Spleen (tissue), 13 donors: ENCODE measurements at places on chromosomes 6 and 20. TPM values are rescaled to one million over a fixed set of nuclear protein-coding genes. Genes with fewer than 3 reads are reported as not detected.

GRCh38 chr6:166262743-166263515 lies 45.3 kb downstream of the PRR18 start:
- no peak for DNase-seq

DNA sequence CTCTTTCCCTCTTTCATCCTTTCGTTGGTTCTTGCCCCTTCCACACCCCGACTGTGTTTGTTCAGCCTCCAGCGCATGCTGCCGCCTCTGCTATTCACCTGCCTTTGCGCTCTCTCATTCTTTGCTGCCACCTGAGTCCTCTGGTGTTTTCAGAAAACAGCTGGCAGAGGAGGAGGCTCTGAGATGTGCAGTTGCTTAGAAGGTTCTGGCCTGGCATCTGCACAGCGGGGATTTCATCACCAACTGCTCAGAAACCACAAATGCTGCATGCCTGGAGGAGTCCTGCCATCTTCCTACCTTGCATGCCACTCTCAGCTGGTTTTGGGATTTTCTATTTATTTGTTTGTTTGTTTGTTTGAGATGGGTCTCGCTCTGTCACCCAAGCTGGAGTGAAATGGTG lies 39.2 kb upstream of the CLDN20 start:
- DNase-seq, result no peak

GRCh38 chr6:125922322-125922860 lies 34.2 kb upstream of the HINT3 start:
- no peak for DNase-seq

DNA sequence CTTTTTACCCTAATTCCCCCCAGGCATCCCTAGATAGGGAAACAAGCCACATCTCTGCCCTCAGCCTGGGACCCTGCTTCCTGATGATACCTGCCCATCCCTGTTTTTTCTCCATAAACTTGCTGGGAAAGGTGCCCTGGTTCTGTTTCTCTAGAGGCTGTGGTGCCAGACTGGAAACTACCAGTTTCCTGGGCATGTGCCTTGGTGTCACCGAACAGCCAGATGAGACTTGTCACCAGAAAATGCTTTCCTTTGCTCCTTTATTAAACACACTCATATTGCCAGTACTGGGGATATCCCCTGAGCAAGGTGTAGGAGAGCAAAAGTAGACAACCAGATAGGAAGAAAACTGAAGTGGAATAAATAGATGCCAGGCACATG lies 16.8 kb downstream of the SRSF3 start:
- DNase-seq, result peak; percentile 20

DNA sequence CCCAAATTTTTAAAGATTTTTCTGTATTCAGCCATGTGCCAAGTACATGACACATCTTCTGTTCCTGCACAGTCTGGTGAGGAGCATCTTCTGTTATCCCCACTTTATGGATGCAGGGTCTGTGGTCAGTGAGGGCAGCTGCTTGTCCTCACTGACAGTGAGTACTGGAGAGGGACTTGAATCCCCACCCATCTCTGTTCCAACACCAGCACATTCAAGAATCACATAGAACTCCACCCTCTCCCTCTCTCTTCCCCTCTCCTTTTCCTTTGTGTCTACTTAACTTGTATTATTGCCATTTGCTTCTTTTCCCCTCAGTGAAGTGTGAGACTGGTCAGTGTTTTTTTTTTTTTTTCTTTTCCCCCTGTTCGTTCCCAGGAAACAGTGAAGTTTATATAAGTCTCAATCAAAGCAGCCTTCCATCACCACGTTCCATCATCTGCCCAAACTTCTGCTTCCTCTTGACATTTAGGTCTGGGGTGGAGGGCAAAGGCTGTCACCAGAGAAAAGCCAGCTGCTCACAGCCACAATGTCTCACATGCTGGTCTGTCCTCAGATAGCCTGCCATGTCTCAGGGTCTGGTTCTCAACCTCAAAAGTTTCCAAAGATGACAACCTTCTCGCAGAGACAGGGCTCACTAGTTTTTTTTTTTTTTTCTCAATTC lies 110.0 kb upstream of the SSTR4 start:
- no peak for DNase-seq

GRCh38 chr20:32019156-32019510 lies 8.9 kb downstream of the CCM2L start:
- no peak for DNase-seq

DNA sequence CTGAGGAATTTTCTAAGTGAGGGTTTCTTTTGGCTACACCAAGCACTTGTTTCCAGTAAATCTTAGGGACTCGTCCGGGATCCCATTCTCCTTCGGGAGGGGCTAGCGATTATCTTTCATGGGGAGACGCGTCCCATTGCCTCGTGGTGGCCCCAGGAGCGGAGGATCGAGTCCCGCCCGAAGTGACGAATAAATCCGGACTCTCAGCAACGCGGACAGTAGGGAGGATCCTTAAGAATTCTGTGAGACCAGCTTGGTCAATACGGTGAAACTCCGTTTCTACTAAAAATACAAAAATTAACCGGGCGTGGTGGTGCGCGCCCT lies 69.1 kb upstream of the PRSS16 start:
- no peak for DNase-seq

DNA sequence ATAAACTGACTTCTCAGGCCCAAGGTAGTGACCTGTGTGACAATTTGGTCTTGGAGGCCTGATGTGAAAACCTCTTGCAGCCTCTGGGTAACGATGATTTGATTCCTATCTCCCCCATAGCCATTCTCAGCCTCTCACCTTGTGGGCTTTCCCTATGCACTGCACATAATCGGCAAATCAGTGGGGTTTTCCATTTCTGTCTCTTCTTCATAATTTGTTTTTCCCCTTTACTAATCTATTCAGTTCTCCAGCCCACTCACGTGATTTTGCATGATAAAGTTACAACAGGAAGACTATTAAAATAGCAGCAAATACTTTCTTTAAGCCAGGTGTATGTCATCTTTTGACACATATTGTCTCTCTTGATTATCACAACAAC lies 893.7 kb downstream of the TFAP2A start:
- no peak for DNase-seq

DNA sequence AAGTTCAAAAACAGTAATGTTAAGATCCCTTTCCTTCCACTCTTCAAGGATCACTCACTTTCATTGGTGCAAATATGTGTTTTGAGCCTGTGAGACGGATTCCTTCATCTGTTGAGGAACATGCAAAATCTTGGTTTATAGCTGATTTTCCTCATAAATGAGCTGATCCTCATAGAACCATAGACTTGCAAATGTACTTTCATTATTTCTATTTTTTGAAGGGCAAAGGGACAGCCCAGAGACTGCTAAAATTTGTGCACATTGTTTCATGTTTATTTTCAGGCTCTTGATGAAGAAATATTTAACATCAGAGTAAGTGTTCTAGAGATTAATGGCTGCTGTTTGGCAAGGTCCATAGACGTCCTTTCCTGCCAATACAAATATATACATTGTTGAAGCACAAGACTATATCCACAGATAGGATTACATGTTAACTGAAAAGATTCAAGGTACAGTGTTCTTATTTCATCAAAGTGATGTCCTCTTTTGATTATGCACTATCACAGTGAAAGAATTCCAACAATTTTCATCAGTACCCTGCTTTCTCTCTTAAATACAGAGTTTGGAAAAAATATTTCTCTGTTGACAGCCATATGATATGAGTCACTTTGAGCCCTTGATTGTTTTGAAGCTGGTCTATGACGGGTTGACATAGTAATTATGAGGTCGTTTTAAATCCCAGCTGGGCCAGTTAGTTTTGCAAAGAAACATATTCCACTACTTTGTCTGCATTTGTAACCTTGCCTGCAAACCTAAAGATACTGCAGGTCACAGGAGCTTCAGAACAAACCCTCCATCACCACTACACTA lies 95.7 kb downstream of the FILIP1 start:
- DNase-seq, result no peak

GRCh38 chr20:3071610-3072529 lies at the start of gene OXT:
Gene OXT, plus strand, starts transcription at chr20:3071620. Its CDS starts 36 bp downstream, at chr20:3071656.
- peak; percentile 91 for DNase-seq

WFDC12 gene
- total RNA-seq, result not detected

PGBD1 gene
- 3.5 TPM for total RNA-seq

LHFPL5 gene
- total RNA-seq, result not detected

ADA gene
- 21.0 TPM for total RNA-seq

DNA sequence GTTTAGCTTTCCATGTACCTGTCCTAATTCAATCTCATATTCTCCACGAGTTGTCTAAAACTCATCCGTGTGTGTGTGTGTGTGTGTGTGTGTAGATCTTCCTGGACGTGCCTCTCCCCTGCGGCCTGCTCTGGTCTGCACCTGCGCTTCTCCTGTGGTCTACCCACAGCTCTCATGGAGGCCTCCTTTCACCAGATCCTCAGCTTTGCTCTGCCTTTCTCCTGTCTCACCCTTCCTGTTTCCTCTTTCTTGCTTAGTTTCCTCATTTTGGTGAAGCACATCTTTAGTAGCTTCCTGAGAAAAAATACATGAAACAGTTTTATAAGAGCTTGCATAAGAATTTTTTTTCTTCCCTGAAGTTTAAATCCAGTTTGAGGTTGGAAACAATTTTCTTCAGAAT lies 18.1 kb downstream of the SLX4IP start:
- DNase-seq, result peak; percentile 84

SLPI gene
- total RNA-seq, result 8.3 TPM

FHL5 gene
- 5.3 TPM for total RNA-seq

DNA sequence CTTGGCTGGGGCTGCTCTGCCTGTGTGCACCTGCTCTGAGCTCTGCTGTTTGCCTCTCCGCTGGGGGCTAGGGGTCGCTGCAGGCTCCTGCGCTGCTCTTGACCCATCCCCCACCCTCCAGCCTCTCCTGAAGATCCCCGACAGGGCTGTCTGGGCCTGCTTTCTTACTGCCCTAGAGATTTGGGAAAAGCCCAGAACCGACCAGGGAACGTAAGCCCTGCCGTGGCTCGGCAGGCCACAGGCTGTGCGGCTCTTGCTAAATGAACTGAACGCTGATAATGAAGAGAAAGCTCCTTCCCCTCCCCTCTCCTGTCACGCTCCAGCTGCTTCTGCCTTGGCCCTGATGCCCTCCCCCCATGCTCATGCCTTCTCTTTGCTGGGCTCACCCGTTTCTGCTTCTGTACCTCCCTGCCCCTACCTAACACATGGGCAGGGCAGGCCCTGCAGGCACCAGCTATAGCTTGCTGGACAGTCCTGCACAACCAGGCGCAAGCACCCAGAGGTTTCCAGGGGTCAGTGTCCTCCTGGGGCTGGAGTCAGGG lies 32.0 kb upstream of the PCMTD2 start:
- no peak for DNase-seq

DNA sequence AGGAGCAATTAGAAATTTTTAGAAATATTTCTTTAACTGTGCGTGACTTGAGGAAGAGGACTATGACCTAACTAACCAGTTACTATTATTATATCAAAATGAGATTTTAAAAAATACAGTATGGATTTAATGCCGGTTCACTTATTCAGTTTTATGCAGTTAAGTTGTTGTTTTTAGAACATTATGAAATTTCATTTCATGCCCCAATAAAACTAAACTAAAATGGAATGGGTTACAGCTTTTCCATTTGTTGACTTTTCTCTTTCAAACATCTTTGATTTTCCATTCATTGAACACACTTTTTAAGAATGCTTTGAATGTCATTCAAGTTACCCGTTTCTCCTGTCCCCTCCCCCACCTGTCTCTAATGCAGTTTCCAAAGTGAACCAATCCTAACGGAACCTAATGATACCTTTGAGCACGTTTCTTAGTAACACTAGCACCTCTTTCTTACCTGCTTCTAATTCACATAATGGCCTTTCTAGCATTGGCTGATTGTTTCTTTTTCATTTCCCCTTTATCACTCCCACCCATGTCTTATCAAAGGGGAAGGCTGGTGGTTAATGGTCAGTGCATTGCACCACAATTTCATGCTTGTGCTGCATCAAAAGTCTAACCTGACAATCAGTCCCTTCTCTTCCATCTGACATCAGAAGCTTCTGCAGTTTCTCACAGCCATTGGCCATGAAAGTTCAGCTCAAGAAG lies 262.2 kb upstream of the TAB2 start:
- no peak for DNase-seq

- peak; percentile 92 for DNase-seq
Measured at GRCh38 chr6:3251462-3252314, 7.1 kb upstream of the PSMG4 start.

NKAPL gene
- total RNA-seq, result 1.8 TPM
